ENCODE measurements at places on chromosomes 5 and 9.
A peak's percentile ranks its signal among the peaks of the same experiment; 100 is the strongest.

- no peak for ATAC-seq
Measured at GRCh38 chr9:114603248-114603647, 7.8 kb upstream of the TMEM268 start.

- ATAC-seq = no peak
Measured at GRCh38 chr5:101658433-101658832, 637.7 kb downstream of the SLCO4C1 start.

DNA sequence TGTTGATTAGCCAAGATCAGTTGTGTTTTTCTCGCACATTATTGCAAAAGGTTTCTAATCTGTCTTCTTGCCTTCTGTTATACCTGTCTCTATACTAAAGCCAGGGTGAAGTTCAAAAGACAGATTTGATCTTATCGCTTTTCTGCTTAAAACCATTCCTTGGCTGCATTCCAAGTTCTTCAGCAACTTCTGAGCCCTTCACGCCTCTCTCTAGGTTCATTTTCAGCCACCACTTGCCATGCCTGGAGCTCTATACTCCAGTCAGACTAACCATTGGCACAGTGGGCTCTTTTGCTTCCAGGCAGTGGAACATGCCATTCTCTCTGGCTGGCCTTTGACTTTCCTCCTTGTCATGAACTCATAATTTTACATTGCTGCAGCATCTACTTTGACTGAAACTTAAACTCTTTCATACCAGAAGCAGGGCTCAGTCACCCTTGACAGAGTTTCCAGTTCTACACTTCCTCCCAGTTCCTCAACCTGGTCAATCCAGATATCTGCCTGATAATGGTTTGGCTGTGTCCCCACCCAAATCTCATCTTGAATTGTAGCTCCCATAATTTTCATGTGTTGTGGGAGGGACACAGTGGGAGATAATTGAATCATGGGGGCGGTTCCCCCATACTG lies 114.4 kb downstream of the SLC12A2 start:
- ATAC-seq = peak; percentile 29

GRCh38 chr5:96218653-96219052 lies 214.4 kb downstream of the PCSK1 start:
- ATAC-seq = no peak

DNA sequence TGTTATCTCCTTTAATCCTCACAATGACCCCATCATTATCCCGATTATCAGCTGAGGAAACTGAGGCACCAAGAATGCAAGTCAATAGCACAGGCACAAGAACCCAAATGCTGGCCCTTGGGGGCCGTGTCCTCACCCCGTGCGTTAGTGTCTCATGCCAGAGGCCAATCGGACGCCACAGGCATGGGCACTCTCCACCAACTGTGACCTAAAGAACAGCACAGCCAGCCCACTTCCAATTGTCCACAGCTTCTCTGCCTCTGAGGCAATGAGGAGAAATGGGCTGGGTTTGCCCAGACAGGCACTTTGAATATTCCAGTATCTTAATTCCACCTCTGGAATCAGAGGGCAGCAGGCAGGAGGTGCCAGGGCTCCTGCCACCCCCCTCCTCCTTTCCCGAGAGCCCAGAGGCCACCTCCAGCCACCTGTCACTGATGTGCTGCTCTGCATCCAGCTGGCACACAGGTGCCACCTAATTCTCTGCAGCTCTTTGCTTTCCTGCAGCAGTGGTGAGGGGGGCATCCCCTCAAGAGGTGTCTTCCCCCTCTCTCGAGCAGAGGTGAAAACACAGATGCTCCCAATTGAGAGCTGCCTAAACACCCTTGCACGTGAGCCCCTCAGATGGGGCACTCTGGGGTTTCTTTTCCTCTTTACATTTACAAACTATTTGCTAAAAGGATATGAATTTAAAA lies 107.5 kb downstream of the ROR2 start:
- no peak for ATAC-seq

DNA sequence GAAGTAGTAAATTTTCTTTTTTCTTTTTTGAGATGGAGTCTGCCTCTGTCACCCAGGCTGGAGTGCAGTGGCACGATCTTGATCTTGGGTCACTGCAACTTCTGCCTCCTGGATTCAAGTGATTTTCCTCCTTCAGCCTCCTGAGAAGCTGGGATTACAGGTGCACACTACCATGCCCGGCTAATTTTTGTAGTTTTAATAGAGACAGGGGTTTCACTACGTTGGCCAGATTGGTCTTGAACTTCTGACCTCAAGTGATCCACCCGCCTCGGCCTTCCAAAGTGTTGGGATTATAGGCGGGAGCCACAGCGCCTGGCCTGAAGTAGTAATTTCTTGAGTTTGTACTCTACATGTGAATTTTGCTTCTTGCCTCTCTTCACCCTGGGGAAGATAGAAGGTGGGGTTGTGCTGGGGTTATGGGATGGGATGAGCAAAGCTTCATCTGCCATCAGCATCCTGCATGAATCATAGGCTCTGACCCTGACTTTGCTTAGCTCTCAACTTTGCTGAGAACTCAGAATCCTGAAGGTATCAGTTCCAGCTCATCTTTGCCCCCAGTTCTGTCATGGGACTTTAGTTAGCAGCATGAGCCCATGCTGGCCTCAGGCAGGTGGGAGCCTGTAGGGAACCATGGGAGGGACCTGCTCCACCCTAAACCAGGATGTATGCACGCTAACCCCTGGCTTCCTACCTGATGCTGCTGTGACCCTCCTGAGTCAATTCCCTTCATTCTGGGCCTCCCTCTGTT lies 9.3 kb upstream of the CCL21 start:
- ATAC-seq = no peak

Measured in stimulated activated memory B cell treated with anti-CD40 and anti-IgM and Interleukin-4, amounts not matched to agents 10 μg/mL and 1 μg/mL and 100 μg/mL, for 72 hours (primary cell).